ENCODE measurements at places on chromosomes 7 and 10.

- DNase-seq: no peak
Observed at GRCh38 chr7:111958431-111958830, 247.8 kb downstream of the DOCK4 start.

- peak; percentile 44 for DNase-seq
Observed at GRCh38 chr7:94907026-94907810, at the start of gene PPP1R9A. Gene PPP1R9A, plus strand, starts transcription at chr7:94907594. Its CDS starts 2,520 bp downstream, at chr7:94910114.

DNA sequence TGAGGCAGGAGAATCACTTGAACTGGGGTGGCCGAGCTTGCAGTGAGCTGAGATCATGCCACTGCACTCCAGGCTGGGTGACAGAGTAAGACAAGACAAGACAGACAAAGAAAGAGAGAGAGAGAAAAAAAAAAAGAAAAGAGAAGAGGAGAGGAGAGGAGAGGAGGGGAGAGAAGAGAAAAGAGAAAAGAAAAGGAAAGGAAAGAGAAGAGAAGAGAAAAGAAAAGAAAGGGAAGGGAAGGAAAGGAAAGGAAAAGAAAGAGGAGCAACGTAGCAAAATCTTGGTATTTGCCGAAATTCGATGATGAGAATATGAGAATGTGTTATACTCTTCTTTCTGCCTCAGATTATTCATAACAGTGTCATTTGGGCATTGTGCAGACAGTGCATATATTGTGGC, 101.2 kb upstream of the PFKP start:
- no peak for DNase-seq

DNA sequence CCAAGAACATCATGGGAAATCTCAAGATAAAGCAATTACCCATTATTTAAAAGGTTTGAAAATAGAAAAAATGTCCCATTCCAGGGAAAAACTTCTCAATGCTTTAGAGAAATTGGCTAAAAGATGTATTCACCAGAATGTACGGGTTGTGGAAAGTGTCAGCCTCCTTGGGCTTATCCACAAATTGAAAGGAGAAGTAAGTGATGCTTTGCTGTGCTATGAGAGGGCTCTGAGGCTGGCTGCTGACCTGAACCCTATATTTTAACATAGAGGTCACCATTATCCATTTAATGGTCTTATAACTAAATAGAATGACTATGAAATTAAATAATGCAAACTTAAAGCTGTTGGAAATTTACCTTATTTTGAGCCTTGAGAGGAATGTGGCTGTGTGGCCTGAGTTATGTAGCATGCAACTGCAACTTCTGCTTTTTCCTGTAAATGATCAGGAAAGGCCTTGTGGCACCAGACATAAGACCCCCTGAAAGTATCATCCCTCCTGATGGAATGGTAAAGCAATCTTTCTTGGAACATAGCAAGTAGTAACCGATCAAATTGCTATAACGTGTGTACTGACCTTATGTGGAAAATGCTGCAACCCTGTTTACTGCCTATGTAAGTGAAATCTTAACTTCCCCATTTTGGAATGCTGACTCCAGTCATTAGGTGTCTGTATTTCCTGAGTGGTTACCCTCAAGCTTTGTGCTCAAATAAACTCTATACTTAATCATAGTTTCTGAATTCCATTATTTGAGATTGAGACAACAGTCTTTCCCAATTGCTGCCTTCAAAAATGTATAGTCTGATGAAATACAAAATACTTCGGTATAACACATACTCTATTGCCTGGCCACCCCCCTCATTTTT, 6.9 kb downstream of the IFIT1B start:
- DNase-seq: no peak

All from fibroblast of lung (primary cell).